ENCODE measurements at places on chromosomes 4 and X.
A peak's percentile ranks its signal among the peaks of the same experiment; 100 is the strongest.

- H3K36me3 ChIP-seq, result no peaks in the 10 kb centered on the region
- no peaks in the 10 kb centered on the region for H3K27me3 ChIP-seq
- DNase-seq, result no peak
These were observed 21.0 kb downstream of the RBM47 start for GRCh38 chr4:40608628-40609027.

- H3K27ac ChIP-seq, result no peak overlapping the region
- no peaks in the 10 kb centered on the region for H3K36me3 ChIP-seq
- DNase-seq, result no peak
- H3K27me3 ChIP-seq, result no peaks in the 10 kb centered on the region
- no peaks in the 10 kb centered on the region for H3K4me1 ChIP-seq
These were observed 105.8 kb upstream of the MAGEB18 start for GRCh38 chrX:26032111-26032912.

GRCh38 chr4:2694691-2695090 lies 61.4 kb downstream of the TNIP2 start:
- H3K27ac ChIP-seq, result no peak overlapping the region
- no peaks in the 10 kb centered on the region for H3K27me3 ChIP-seq
- H3K4me1 ChIP-seq, result no peaks in the 10 kb centered on the region
- H3K4me3 ChIP-seq, result no peak overlapping the region
- H3K36me3 ChIP-seq, result no peaks in the 10 kb centered on the region

DNA sequence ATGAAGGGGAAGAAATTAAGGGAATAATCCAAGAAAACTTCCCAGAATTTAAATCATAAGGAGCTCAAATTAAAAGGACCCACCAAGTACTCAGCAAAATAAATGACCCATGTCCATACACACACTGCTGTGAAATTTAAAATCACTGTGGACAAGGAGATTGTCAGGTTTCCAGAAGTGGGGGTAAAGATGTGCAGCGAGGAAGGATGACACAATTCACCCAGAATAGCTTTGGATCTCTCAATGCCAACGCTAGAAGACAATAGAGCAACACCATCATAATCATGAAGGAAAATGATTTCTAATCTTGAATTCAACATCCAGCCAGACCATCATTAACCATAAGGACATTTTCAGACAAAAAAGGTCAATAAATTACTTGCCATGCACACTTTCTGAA lies 65.7 kb downstream of the CASK start:
- H3K4me1 ChIP-seq, result no peaks in the 10 kb centered on the region
- H3K4me3 ChIP-seq, result no peak overlapping the region
- no peaks in the 10 kb centered on the region for H3K27me3 ChIP-seq

GRCh38 chrX:23656091-23656490 lies 11.2 kb upstream of the PRDX4 start:
- H3K36me3 ChIP-seq, result no peaks in the 10 kb centered on the region
- no peaks in the 10 kb centered on the region for H3K27me3 ChIP-seq
- DNase-seq, result no peak
- no peak overlapping the region for H3K4me3 ChIP-seq
- H3K4me1 ChIP-seq, result peaks cover 22% of the 10 kb centered on the region

DNA sequence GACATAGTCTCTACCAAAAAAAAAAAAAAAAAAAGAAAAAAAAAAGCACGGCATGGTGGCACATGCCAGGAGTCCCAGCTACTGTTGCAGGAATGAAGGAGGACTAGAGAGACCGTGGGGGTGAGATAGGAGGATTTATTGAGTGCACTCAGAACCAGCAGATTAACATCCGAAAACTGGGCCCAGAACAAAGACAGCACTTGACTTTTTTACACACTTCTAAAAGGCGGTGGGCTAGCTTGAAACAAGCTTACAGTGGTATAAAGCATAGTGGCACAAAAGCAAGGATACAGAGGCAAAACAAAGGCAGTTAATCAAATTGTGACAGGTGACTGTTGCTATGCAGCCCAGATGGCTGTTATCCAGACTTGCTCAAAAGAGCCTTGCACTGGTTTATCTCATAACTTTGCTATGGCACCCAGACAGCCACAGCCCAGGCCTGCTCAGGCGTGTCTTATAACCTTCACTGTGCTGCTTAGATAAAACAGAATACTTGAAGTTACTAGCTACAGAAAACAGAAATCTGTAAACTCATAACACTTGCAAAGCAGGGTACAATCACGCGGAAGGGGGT lies 9.9 kb upstream of the PI4K2B start:
- H3K27me3 ChIP-seq, result no peaks in the 10 kb centered on the region
- no peak for DNase-seq
- peaks cover 3% of the 10 kb centered on the region for H3K4me1 ChIP-seq
- no peak overlapping the region for H3K27ac ChIP-seq
- H3K36me3 ChIP-seq, result no peaks in the 10 kb centered on the region

DNA sequence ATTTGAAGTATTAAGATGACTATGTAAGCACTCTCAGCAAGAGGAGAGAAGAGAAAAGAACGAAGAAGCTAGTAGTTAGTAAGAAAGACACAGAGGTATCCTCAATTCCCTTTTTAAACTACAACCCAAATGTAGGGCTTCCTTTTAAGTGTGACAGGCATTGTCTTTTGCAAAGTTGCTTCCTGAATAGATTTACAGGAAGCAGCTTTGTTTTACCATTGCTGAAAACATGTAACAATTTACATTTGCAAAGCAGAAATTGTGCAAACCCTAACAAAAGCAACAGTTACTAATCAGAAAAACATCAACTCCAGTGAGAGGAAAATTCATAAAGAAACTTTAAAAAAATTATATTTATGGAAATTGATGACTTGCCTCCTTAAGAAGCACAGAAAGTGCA lies 96.4 kb downstream of the FAM13A start:
- H3K4me1 ChIP-seq, result peaks cover 8% of the 10 kb centered on the region
- DNase-seq, result no peak
- no peak overlapping the region for H3K4me3 ChIP-seq
- no peaks in the 10 kb centered on the region for H3K27me3 ChIP-seq
- no peaks in the 10 kb centered on the region for H3K36me3 ChIP-seq

DNA sequence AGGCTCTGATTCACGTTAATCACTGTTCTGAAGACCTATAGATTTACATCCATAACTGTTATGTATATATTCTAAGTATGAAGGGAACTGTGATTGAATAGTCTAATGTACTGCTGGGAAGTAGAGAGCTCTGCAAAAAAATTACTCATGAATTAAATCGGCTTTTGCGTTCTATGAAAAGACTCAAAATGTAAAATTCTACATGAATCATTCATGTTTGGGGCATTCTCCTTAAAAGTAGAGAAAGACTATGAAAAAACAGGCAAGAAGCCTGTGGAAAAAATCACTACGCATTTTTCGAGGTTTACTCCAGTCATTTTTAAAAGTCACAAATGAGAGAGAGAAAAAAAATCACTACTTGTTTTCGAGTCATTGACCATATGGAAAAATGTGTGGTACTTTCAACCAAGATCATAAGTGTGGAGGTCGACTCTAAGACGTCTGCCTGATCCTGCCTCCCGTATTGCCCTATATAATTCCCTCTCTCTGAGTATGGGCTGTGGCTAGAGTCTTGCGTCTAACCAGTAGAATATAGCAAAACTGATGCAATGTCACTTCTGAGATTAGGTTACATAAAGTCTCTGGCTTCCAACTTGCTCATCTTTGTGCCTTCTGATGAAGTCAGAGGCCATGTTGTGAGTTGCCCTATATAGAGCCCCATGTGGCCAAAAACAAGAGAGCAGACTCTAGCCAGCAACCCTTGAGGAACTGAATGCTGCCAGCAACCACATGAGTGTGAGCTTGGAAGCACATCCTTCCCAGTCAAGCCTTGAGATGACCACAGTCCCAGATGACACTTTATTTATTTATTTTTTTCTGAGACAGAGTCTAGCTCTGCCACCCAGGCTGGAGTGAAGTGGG lies 32.1 kb upstream of the VEGFD start:
- H3K27me3 ChIP-seq, result no peaks in the 10 kb centered on the region
- no peaks in the 10 kb centered on the region for H3K36me3 ChIP-seq
- no peak overlapping the region for H3K27ac ChIP-seq
- H3K4me3 ChIP-seq, result no peak overlapping the region
- no peaks in the 10 kb centered on the region for H3K4me1 ChIP-seq

- no peaks in the 10 kb centered on the region for H3K27me3 ChIP-seq
- H3K27ac ChIP-seq, result no peak overlapping the region
- DNase-seq, result no peak
- H3K4me3 ChIP-seq, result no peak overlapping the region
These were observed 64.5 kb downstream of the ARL9 start for GRCh38 chr4:56570041-56570440.

- DNase-seq, result no peak
- H3K4me3 ChIP-seq, result no peak overlapping the region
- no peaks in the 10 kb centered on the region for H3K36me3 ChIP-seq
These were observed 53.1 kb downstream of the ABLIM2 start for GRCh38 chr4:8105306-8106100.

GRCh38 chr4:56799161-56799759 lies 22.2 kb downstream of the SPINK2 start:
- no peak for DNase-seq
- H3K36me3 ChIP-seq, result no peaks in the 10 kb centered on the region
- H3K4me3 ChIP-seq, result peak overlapping the region; percentile 35
- H3K27me3 ChIP-seq, result no peaks in the 10 kb centered on the region
- H3K4me1 ChIP-seq, result peaks cover 8% of the 10 kb centered on the region

DNA sequence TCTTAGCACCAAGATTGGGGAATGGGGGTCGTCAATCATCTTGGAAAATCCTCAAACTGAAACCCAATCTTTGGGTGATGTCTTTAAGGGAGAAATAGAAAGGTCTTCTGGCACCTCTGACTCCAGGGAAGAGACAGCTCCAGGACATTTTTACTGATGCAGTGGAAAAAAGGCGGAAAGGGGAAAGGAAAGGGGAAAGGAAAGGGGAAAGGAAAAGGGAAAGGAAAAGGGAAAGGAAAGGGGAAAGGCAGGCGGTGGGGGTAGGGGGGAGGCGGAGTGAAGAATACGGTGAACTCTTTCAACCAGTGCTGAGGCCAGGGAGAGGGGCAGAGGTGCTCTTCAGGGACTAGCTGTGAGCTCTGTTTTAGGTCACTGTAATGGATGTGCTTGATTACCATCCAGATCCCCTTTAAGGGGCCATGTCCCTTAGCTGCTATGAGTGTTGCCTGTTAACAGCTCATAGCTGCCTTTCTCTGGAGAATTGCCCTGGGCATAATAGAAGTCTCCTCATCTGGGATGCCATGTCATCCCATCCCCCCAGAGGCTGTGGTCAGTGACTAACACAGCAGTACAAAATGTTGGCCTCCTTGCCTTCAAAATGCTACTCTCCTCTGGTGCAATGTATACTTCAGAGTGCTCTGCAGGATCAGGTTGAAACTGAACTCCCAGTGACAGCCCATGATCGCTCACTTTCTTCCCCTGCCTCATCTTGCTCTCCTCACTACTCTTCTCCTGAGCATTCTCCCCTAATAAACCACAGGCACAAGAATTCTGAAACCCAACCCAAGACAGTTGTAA lies 92.4 kb upstream of the AP1S2 start:
- H3K27me3 ChIP-seq, result no peaks in the 10 kb centered on the region
- DNase-seq, result peak; percentile 25
- no peak overlapping the region for H3K4me3 ChIP-seq
- H3K27ac ChIP-seq, result peak overlapping the region; percentile 8
- H3K36me3 ChIP-seq, result no peaks in the 10 kb centered on the region

- no peaks in the 10 kb centered on the region for H3K4me1 ChIP-seq
- no peaks in the 10 kb centered on the region for H3K36me3 ChIP-seq
- no peak overlapping the region for H3K27ac ChIP-seq
- H3K4me3 ChIP-seq, result no peak overlapping the region
- no peak for DNase-seq
These were observed 16.7 kb downstream of the ATP5ME start for GRCh38 chr4:657338-657833.

DNA sequence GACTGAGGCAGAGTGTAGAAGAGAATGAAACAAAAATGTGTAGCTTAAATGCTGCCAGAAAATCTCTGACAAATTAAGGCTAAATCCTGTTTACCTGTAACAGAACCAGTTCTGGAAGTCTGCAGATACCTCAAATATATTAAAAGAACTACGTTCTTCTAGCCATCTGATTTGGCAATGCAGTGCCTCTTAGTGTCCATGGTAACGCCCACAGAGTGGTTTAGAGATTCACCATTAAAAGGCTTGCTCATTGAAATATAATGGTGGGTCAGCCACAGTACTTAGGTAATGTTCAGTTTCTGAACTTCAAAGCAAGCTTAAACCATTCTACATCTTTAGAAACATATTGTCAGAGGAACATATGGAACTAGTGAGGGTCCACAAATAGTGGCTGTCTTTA lies 23.2 kb upstream of the LUZP4 start:
- H3K27ac ChIP-seq, result no peak overlapping the region
- DNase-seq, result no peak
- H3K4me3 ChIP-seq, result no peak overlapping the region
- no peaks in the 10 kb centered on the region for H3K36me3 ChIP-seq

DNA sequence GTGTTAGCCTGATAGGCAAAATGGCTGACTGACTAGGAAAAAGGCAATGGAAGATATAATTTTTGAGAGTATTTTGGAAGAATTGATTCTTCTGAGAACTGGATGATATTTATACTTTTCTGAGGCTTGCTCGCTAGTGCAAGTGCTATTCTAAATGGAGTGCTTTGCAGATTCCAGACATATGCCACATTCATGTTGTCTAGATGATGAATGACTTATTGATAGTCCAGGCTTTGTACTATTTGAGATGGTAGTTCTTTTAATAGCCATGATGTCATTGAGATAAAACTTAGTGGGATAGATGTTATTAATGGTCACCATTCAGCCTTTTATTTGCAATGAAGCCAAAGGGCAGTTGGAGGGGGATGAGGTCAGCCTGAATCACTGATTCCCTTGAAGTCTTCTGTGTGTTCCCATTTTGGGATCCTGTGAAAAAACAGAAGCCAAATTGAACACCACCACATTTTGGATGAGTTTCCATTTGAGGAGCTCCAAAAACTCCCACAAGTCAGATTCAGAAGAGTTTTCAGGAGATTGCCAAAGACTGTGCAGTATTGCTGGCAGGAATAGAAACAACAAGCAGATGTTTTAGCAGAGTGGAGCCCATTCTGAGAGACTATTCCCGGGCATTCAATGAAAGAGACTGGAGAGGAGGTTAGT lies 184.1 kb downstream of the IL1RAPL2 start:
- H3K36me3 ChIP-seq, result no peaks in the 10 kb centered on the region
- no peak for DNase-seq
- H3K27ac ChIP-seq, result no peak overlapping the region
- H3K4me1 ChIP-seq, result no peaks in the 10 kb centered on the region
- H3K27me3 ChIP-seq, result no peaks in the 10 kb centered on the region

GRCh38 chr4:141329174-141329569 lies 108.5 kb downstream of the ZNF330 start:
- no peak overlapping the region for H3K4me3 ChIP-seq
- H3K27me3 ChIP-seq, result no peaks in the 10 kb centered on the region
- no peak for DNase-seq
- H3K27ac ChIP-seq, result no peak overlapping the region
- no peaks in the 10 kb centered on the region for H3K4me1 ChIP-seq
- H3K36me3 ChIP-seq, result no peaks in the 10 kb centered on the region

Data from hepatocyte (in vitro differentiated cells).